Nephron progenitor cell (in vitro differentiated cells): ENCODE measurements at places on chromosomes 2 and 18.

DNA sequence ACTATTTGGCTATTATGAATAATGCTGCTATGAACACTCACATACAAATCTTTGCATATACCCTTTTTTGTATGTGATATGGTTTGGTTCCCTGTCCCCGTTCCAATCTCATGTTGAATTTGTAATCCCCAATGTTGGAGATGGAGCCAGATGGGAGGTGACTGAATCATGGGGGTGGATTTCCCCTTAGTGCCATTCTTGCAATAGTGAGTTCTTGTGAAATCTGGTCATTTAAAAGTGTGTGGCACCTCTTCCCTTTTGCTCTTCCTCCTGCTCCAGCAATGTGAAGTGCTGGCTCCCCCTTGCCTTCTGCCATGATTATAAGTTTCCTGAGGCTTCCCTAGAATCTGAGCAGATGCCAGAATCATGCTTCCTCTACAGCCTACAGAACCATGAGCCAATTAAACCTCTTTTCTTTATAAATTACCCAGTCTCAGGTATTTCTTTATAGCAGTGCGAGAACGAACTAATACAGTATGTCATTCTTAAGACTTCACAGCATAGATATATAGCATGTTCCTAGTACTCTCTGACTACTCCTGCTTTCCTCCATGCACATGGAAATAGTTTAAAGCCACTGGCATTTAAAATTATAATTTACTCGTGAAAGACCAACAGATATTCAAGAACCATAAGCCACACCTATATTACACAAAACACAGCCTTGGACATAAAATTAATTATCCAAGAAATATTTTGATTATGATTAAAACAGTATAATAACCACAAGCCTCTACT lies 75.2 kb downstream of the COBLL1 start:
- DNase-seq = no peak

GRCh38 chr2:113834051-113834730 lies 55.7 kb upstream of the ACTR3 start:
- DNase-seq = no peak

- DNase-seq = no peak
Measured at GRCh38 chr2:198930170-198930569, 527.6 kb downstream of the SATB2 start.

- DNase-seq = no peak
Measured at GRCh38 chr18:77762014-77762413, 512.4 kb downstream of the GALR1 start.
